HEK293T (cell line): ENCODE measurements at places on chromosomes 2 and 18.

- no peak for DNase-seq
Measured at GRCh38 chr18:74006143-74006542, 141.5 kb downstream of the FBXO15 start.

DNA sequence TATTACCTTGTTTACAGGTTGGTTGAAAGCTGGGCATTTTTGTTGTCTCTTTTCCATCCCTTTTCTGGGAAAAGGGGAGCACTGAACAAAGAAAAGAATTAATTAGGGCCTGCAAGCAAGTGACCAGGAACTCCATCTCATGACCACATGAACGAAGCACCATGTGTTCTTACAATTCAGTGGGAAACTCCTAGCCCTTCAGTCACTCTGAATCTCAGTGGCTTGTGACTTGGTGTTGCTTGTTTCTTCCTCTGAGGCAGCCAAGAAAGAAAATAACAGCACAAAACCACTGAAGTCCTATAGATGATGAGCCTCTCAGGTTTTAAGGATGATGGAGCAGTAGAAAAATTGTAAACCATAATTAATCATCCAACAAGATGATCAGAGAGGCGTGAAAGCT, 129.1 kb upstream of the CAB39 start:
- DNase-seq, result no peak

DNA sequence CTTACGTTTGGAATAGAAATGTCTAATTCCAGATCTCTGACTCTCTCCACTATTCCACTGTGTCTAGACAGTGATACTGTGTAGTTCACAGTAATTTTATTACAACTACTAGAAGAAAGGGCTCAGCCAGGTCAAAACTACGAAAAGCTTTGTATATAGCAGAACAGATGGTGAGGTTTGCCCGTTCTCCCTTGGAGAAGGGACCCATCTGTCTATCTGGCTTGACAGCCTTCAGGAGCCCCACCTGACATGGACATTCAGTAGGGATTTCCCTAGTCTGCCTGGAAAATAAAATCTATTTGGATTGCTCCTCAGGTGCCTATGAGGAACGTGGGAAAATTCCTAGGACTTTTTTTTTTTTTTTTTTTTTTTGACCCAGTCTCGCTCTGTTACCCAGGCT, 435.4 kb downstream of the NRXN1 start:
- no peak for DNase-seq

- no peak for DNase-seq
Measured at GRCh38 chr18:26547646-26548414, 523 bp downstream of the KCTD1 start.

DNA sequence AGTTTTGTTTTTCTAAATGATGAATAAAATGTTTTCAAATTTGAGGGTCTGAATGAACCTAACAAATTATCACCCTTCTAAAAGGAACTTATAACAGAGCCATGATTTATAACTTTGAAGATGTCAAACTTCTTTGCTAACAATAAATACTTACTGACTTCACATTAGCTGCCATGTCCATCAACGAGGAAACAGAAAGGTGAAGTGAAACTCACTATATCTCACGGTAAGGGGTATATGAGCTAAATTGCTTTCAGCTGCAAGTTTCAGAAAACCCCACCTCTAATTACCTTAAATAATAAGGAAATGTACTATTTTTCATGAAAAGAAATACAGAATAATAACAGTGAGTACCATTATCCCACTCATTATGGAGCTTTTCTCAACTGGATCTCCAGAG, 350.8 kb upstream of the NT5C1B start:
- no peak for DNase-seq
